ENCODE measurements at places on chromosomes 13 and 19.
A peak's percentile ranks its signal among the peaks of the same experiment; 100 is the strongest.

DNA sequence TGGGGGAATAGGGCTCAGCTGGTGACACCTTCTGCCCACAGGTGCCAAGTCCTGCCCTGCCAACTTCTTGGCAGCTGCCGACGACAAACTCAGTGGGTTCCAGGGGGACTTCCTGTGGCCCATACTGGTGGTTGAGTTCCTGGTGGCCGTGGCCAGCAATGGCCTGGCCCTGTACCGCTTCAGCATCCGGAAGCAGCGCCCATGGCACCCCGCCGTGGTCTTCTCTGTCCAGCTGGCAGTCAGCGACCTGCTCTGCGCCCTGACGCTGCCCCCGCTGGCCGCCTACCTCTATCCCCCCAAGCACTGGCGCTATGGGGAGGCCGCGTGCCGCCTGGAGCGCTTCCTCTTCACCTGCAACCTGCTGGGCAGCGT is 2.1 kb downstream of the P2RY11 start:
- no peak for DNase-seq

DNA sequence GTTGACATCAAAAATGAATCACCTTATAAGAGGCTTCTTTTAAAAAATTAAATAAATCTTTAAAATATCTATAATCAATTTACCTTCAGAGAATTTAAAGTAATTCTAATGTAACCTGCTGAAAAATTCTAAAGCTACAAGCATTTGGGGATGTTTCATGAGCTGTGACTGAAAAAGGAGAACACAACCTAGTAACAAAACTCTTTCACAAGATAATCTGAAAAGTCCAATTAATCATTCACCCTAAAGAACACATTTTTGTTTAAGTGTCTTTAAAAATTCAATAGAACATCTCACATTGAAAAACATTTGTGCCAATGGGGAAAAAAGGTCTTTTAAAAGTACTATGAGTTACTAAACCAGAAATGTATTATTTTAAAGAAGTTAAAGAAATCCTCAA is 22.8 kb downstream of the KLF12 start:
- no peak for DNase-seq

- no peak for DNase-seq
Observed at GRCh38 chr13:87280139-87280538, 391.0 kb upstream of the SLITRK5 start.

GRCh38 chr13:72255908-72256307 is 388.9 kb upstream of the DACH1 start:
- no peak for DNase-seq

- no peak for DNase-seq
Observed at GRCh38 chr19:12112701-12113100, 27.4 kb downstream of the ZNF20 start.

GRCh38 chr19:4811328-4812131 is 20.0 kb downstream of the TICAM1 start:
- DNase-seq, result peak; percentile 30

DNA sequence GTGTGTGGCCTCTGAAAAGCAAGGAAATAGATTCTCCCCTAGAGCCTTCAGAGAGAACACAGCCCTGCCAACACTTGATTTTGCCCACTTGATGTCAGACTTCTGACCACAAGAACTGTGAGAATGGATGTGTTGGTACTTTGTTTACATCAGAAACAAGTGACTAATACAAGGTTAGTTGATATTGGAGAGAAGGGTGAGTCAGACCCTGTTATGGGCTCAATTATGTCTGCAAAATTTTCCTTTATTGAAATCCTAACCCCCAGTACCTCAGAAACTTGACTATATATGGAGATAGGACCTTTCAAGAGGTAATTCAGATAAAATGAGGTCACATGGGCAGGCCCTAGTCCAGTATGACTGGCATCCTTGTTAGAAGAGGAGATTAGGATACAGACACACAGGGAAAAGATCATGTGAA is 226.7 kb downstream of the RFC3 start:
- DNase-seq, result no peak
